ENCODE measurements at places on chromosomes 6 and 20.
A peak's percentile ranks its signal among the peaks of the same experiment; 100 is the strongest.

GRCh38 chr6:21748343-21749056 lies 154.9 kb downstream of the SOX4 start:
- DNase-seq, result no peak

- DNase-seq, result no peak
Observed at GRCh38 chr6:147071776-147072175, 132.4 kb upstream of the STXBP5 start.

DNA sequence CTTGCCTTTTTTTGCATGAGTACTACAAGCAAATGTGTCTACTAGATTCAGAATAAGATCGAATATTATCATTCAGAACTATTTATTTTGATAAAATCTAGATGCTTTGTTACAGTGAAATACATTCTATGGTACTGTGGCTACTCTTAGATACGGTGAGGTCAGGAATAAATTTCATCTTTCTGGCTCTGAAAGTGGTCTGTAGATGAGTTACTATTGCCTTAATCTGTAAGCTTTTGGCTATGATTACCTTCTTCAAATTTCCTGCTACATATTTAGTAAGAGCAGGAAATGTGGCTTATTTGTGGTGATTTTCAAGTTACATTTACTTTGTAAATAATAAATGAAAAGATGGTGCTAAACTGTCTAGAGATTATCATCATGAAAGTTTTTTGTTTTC lies 50.0 kb downstream of the SCAF8 start:
- DNase-seq, result no peak

- no peak for DNase-seq
Observed at GRCh38 chr6:147837540-147837939, 329.1 kb downstream of the SAMD5 start.

GRCh38 chr6:135227349-135227748 lies 46.2 kb downstream of the MYB start:
- DNase-seq, result no peak

DNA sequence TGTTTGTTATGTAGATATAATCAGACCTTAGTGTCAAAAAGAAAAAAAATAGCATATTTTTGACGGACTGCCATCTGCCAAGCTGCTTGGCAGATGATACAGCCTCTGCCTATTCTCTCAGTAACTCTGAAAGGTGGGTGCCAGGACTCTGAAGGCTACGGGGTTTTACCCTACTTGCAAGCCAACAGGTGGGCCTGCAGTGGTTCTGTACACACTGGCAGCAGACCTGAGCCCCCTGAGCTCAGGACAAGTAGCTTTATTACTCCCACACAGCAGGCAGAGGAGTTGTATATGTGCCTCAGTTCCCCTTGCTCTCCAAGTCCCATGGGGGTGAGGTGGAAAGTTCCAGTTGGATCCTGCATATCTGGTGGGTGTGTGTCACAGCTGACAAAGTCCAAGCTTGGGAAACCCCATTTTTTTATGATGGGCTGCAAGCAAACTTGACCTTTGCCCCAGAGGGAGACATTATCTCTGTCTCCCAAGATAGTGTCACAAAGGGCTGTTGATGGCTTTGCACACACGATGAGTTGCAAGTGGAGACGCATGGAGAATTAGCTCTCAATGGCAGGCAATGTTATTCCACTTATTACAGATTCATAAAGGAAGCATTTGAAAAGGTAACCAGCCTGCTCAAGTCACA lies 20.5 kb upstream of the AFDN start:
- DNase-seq, result no peak

DNA sequence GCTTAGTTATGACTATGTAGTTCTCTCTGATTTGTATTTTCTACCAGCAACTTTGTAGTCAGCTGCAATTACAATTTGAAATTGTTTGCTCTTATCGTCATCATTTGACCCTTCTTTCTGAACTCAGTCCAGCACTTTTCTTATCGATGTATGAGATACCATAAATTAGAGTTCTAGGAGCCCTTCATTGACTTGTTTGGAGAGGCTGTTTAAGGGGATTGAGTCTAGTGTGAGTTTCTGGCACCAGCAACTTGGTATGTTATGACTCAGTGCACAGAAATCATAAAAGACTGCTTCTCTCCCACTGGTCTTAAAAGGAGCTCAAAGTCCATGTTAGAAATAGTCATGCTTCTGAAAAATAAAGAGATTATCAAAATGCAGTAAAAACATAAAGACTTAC lies 190.3 kb downstream of the TENT5A start:
- no peak for DNase-seq

- DNase-seq, result peak; percentile 51
Observed at GRCh38 chr6:30544666-30545272, 11.5 kb downstream of the GNL1 start.

GRCh38 chr6:78076371-78076770 lies 423.5 kb downstream of the MEI4 start:
- DNase-seq, result no peak

DNA sequence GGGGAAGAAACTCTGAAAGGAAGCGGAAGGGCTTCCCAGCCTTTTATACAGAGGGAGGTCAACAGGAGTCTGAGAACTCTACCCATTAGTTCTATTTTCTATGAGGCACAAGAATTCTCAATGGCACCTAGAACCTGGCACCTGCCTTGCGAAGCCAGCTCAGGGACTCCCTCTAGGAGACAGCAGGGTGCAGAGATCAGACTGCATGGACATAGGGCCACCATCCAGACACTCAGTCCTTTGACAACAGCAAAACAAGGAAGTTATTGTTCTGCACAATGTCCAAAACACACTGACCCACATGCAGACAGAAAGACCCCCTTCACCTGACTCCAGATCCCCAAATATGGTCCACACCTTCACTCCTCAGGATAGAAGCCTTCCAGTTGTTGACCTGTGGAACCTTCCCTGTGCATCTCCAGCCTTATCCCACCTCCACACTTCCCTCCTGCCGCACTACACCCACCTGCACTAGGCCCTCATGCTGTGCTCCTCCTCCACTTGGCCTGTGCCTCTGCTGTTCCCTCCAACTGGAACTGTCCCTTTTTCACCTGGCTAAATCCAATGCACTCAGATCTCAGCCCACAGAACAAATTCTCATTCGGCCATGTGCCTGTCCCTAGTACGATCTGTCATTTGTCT lies 27.8 kb downstream of the ACSS1 start:
- DNase-seq, result no peak

DNA sequence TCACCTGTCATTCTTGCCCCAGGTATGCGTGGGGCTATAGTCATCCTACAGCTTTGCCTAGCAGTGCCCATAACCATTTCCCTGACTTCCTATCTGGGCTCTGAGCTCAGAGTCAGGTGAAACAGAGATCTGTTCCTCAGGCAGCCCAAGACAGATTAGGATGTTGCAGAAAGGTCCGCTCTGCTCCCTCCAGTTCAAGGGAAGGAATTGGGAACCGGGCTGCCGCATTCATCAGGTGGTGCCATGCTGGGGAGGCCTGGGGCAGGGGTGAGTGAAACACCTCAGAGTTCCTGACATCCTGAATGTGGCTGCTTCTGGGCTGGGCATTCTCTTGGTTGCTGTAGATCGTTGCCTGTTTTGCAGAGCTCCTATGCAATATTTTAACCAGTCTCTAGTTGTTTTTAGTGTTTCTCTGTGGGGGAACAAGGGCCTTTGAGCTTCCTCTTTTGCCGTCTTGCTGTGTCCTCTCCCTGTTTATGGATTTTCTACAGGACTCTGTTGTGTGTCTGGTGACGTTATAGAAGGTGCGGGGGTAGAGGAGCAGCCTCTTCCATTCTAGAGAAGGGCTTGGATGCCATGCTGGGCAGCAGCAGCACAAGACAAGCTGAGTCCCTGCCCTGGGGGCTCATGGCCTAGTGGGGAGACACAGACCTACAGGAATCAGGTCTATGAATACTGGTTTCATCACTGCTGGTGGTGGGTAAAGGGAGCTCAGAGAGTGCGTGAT lies 9.2 kb downstream of the ENTPD6 start:
- DNase-seq, result no peak

DNA sequence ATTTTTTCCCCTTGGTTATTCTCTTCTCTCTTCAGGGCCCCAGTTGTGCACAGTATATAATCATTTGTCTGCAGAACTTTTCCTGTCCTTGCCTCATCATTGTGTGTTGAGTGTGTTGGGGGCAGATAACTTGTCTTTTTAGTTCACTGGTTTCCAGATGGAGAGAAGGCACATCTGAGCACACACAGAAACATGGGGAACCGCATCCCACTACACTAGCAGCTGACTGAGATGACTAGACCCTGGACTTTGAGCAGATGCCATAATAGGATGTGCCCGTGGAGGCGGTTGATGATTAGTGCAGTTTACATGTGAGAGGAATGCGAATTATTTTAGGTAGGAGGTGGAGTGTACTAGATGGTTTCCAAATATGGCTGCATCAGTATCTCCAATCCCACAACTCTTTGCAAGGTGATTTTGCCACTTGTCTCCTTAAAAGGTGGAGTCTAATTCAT lies 26.5 kb upstream of the SH3BGRL2 start:
- DNase-seq, result no peak

- DNase-seq, result no peak
Observed at GRCh38 chr6:52076791-52077179, 10.6 kb downstream of the PKHD1 start.

- DNase-seq, result no peak
Observed at GRCh38 chr6:11108726-11109125, 2.8 kb downstream of the ERVFRD-1 start.

GRCh38 chr20:57592263-57593092 lies 27.7 kb downstream of the ZBP1 start:
- DNase-seq, result no peak

DNA sequence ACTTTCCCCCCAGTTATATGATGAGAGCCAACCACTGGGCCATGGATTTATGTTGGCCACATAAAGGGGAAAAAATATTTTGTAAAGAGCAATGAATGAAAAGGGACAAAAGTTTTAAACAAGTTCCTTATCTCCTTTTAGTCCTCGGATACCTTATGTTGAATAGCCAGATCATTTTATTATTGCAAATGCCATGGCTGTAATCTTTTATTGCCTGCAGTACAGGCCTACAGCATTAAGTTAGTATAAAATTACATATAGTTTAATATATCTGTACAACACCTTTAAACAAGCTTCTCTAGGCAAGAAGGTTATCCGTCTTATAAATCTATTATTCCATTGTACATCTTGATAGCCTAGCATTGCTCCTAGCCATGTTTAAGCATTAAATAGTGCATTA lies 93.9 kb upstream of the SLC35B3 start:
- no peak for DNase-seq

Data from NCI-H2081 (cell line).